Erythroblast (primary cell): ENCODE measurements at places on chromosomes 3 and 15.

GRCh38 chr3:64358853-64359252, 133.6 kb upstream of the PRICKLE2 start:
- no peak for DNase-seq

DNA sequence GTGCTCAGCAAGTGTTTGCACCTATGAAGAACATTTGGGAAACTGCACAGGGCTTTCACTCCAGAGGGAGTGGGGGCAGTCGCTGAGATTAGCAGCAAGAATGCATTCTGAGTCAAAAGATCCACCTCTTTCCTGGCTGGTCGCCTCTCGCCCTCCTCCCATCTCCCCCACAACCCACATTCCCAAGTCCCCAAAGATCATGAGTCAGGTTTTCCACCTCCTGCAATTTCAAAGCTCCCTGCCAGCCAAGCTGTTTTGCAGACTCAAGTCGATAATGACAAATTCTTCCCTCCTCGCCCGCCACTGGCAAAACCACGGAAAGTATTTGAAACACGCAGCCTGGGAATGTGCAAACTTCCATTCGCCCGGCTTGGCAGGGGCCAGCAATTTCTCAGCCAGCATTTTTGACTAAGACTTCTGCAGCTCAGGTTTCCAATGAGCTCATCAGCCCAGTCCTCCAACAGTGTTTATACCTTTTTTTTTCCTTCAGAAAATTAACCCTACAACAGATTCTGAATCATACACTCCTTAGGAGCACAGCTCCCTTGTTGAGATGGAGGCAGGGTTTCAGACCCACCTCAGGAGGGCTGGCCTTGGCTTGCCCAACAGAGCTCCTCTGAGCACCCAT, 181.4 kb downstream of the SMAD6 start:
- DNase-seq, result no peak

DNA sequence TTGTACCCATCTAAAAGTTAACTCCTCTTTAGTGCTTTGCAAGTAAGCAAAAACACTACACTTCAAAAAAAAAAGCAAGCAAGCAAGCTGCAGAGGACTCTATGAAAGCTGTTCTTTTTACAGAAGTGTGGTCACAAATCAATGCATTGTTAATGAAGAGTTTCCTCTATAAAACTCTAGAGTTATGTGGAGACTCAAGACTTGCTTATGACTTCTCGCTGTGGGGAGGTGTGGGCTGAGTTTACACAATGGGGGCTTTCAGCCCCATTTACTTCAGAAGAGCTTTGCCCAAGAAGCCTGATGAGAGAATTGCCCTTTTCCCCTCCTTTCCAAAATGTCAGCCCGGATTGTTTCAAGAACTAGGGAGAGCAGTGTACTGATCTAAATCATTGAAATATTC, 144.4 kb downstream of the IGSF11 start:
- no peak for DNase-seq

DNA sequence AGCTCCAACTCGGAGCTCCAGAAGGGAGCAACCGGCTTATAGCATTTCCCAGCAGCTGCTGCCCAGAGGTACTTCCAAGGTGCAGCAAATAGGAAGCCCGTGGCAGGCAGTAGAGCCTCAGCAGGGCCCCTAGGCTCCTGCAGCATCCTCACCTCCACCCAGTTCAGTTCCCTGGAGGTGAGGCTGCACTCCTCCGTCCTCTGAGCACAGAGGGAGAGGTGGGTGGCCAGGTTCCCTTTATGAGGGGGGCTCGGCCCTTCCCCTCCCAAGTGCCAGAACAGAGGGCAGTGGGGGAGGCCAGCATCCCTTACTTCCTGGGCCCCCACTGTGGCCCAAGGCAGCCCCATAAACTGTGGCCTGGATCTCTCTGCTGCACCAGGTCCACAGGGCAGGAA, 150.2 kb downstream of the ATP10A start:
- DNase-seq, result no peak

DNA sequence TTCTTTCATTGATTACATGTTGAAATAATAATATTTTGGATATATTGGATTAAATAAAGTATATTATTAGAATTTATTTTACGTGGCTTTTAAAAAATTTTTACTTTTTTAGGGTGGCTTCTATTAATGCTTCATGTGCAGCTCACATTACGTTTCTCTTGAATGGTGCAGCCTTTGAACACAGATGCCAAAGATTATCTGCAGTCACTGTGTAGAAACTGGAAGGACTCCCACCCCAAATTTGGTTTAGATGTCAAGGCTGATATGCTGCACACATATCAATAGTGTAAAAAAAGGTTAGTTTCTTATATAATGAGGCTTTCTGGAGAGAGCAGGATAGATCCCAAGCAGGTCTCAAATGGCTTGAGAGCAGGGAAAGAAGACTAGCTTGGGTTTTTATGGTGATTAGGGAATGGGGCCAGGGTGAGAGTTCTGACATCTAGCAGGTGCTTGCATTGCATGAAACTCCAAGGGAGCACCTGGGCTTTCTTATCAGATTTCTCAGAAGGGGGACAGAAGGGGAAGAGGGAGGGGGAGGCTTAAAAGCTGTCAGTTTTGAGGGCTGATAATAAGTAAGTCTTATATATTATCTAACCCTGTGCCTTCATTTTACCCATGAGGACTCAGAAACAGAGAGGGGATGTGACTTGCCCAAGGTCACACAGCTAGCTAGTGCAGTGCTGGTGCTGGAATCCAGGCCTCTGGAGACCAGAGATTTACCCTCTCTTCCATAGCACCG, 89.6 kb downstream of the CHST2 start:
- DNase-seq, result no peak

DNA sequence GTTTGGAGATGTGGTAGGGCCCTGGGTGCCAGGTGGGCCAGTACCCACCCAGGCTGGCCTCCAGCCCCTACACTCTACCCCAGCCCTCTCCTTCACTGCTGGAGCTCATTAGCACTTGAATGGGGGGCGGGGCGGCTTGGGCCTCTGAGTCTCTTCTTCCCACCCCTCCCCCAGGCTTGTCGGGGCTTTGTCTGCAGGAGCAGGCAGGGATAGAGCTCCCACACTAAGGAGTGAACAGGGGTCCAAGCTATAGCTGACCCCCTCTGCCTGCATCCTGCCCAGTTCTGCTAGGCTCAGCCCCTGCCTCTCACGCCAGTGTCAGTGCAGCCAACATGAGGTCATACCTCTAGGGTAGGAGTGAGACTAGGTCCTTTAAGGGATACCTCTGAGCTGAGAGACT, 5.2 kb downstream of the GNAI2 start:
- no peak for DNase-seq

DNA sequence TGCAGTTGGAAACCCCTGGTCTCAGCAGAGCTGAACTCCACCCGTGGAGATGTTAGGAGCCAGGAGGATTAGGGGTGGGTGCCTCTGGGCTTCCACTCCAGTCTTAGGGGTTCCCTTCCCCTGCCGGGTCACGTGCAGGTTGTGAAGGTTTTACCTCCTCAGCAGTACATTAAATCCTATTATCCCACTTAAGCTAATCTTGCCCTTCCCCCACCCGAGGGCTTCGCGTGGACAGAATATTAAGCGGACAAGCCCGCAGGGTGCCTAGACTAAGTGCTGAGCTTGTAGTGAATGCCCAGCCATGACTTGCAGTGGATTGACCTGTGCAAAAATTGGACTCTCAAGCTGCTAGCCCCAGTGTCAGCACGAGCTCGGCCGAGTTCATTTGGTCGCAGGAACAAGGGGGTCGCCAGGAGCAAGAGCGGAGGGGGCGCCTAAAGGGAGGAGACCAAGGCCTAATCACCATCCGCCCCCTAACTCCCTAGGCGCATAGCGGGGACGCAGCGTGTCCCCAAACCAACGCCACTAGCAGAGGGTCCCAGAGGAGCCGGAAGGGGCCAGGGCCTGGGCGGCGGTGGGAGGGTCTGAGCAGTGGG, 498 bp upstream of the SEMA4B start:
- no peak for DNase-seq

GRCh38 chr3:120908795-120909601, 993 bp downstream of the STXBP5L start:
- DNase-seq, result no peak

DNA sequence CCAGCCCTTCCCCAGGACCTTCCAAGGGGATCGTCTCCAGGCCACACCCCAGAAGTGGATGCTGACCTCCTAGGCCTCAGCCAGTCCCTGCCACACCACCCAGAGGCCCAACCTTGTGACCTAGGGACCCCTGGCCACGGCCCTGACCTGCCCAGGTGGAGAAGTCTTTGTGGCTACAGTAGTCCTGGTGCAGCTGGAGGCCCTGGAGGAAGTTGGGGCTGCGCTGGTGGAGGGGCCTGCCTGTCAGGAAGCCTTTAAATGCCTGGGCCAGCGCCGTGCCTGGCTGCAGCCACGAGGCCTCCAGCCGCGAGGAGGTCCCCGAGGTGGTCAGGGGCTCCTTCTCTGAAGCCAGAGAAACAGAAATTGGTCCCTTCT, 23.4 kb downstream of the PLA2G4D start:
- DNase-seq, result no peak

- DNase-seq, result no peak
These were observed 58.6 kb downstream of the MB21D2 start for GRCh38 chr3:192858849-192859585.

DNA sequence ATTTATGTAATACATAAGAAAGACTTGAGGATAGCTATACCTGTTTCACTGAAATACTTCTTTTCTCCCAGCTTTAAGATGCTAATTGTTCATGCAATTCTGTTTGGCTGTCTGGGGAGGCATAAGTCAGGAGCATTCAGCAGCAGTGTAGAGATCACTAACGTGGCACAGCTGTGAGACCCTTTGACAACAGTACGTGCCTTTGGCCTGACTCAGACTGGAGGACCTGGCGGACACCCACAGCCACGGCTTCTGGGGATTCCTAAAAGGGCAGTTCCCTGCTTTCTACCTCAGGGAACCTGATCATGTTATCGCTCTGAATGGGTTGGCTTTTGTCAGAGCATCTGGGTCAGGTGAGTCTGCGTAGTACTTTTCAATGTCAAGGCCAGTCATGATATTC, 295.0 kb upstream of the ICE2 start:
- no peak for DNase-seq

DNA sequence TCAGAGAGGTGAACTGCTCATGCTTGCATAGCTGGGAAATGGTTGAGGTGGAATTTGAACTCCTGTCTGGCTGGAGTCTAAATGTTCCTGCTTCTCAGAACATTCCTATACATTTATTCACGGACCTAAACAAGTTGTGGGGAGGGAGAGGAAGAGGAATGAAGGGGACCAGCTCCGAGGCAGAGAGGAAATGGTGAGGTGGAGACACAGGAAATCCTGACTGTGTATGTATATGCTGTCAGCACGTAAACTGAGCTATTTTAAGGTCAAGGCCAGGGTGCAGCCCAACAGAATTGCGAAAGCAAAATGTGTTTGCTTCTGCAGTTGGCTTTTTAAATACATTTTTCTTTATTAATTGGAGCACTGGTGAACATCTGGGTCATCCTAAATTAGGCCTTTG, 74.1 kb upstream of the POMGNT2 start:
- DNase-seq, result no peak

DNA sequence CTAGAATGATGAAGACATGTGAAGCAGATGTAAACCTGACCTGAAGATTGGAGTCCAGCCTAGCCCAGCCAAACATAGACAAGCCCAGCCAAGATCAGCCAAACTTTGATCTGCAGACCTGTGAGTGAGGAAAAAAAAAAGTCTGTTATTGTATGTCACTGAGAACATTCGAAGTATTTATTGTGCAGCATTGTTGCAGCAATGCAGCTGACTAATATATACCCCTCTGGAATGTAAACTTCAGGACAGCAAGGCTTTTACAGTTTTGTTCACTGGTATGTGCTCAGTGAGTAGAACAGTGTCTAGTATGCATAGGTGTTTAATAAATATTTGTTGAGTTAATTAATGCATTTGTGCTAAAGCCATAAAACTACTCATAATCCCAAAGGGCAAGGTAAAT, 23.4 kb downstream of the TMEM202 start:
- DNase-seq, result no peak

DNA sequence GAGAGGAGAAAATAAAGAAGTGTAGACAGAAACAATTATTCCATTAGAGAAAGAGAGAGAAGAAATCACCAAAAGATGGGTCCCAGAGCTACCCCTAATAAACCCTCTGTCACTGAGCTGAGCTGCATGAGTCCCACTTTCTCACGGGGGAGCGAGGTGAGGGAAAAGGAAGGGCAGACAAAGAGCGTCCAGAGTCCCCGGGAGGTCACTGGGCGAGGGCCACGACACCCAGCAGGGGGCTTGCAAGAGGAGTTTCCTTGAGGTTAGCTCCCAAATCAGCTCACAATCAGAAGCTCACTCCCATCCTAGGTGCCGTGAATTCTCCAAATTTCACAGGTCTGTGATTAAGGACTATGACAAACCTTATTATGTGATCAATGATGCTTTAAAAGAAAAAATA, 62.3 kb downstream of the XXYLT1 start:
- no peak for DNase-seq
